ENCODE measurements at places on chromosomes 4 and X.
A peak's percentile ranks its signal among the peaks of the same experiment; 100 is the strongest.

GRCh38 chr4:10599574-10599973 is 85.0 kb downstream of the CLNK start:
- DNase-seq: no peak

GRCh38 chr4:60201052-60201673 is 999.0 kb upstream of the ADGRL3 start:
- DNase-seq: no peak

DNA sequence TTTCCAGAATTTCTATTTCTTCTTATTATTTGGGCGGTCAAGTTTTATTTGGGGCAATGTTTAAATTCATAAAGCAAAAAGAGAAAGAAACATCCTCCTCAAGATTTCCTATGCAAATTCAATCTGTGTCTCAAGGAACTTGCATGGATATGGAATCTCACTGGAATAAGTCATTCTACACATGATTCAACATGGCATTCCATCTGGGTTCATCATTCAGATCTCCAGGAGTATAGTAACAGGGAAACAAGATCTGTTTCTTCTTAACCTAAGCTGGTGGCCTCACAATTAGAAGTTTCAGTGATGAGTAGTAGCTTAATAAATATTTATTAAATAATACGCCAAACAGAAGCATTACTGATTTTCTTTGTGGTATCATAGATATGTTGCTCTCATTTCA is 19.8 kb downstream of the KLHL34 start:
- no peak for DNase-seq

GRCh38 chr4:25376754-25377571 is at the start of gene ANAPC4:
TSS of gene ANAPC4 (plus strand) at chr4:25377263. CDS start at chr4:25377428, 165 bp downstream.
- peak; percentile 97 for DNase-seq

DNA sequence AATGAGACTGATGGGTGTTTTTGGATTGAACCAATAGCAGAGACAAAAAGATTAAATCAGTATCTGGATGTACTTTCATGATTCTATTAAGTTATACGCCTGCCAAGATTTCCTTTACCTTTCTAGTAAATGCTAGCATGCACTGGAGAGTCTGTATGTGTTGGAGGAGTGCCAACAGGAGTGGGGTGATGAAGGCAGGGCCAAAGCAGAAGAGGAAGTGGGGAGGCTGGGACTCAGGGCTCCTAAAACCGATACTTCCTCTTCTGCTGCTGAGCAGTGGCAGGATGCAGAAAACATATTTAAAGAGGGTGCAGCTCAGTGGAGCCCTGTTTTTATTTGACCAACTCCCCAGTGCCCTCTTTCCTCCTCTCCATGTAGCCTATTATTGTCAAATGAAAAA is 5.6 kb downstream of the CYSLTR1 start:
- no peak for DNase-seq

DNA sequence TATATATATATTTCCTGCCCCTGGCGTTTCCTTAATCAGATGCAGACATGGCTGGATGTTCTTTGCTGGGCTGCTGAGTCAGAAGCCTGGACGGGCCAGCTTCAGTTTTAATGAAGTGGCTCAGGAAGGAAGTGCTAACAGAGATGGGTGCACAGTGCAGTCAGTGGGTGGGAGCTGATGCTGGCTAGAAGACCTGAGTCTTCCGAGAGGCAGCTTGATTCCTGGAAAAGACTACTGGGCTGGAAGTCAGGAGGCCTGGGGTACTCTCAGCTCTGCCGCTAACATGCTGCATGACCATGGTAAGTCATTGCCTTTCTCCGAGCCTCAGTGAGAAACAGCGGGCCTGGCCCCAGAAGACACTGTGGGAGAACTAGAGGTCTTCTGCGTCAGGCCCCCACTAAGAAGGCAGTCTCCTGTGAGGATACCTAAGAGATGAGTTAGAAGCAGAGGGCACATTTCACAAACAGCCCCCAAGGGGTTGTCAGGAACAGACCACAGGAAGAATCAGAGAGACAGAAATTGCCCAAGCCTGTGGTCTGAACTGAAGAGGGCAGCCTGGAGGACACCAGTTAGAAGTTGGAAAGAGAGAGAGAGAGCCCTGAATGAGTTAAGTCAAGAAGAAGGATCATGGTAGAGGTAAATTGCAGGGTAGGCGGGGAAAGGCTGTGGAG is 8.3 kb upstream of the CD40LG start:
- DNase-seq: no peak

- DNase-seq: no peak
Observed at GRCh38 chrX:37083880-37084279, 75.7 kb downstream of the FAM47C start.

- no peak for DNase-seq
Observed at GRCh38 chr4:94488670-94489069, 36.9 kb downstream of the PDLIM5 start.

GRCh38 chr4:150152766-150153165 is 74.5 kb downstream of the DCLK2 start:
- DNase-seq: no peak

DNA sequence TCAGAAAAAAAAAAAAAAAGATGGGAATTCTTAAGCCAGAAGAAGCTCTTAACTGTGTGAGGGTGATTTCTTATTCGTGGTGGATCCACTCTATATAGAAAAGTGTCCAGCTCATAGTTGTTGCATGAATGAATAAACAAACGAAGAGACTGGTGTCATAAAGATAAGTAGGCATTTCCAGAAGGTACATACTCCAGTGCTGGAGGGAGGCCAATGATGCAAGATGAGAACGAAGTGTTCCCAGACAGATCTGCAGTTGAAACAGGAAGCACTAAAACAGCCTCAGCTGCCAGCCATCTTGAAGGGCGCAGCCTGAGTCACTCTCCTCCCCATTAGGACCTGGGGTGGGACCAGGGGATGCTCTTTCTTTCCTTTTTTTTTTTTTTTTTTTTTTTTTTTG is 47.4 kb upstream of the HOPX start:
- DNase-seq: no peak

DNA sequence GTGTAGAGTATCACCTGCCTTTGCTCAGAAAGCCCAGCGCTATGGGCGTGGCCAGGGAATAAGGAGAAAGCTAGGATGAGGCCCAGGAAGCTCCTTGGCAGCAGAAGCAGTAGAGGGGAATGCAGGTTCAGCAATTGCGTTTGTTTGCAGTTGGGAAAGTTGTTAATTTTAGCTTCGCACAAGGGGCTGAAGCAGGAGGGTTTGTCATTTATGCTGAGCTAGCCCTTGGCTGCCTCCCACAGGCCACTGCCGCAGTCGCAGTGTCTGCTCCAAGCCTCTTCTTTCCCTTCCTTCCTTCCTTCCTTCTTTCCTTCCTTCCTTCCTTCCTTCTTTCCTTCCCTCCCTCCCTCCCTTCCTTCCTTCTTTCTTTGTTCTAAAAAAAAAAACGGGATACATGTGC is 21.5 kb downstream of the FRMPD3 start:
- no peak for DNase-seq

GRCh38 chrX:148020329-148020728 is 39.2 kb downstream of the FMR1NB start:
- DNase-seq: no peak

- no peak for DNase-seq
Observed at GRCh38 chrX:132738951-132739350, 219.5 kb downstream of the HS6ST2 start.

DNA sequence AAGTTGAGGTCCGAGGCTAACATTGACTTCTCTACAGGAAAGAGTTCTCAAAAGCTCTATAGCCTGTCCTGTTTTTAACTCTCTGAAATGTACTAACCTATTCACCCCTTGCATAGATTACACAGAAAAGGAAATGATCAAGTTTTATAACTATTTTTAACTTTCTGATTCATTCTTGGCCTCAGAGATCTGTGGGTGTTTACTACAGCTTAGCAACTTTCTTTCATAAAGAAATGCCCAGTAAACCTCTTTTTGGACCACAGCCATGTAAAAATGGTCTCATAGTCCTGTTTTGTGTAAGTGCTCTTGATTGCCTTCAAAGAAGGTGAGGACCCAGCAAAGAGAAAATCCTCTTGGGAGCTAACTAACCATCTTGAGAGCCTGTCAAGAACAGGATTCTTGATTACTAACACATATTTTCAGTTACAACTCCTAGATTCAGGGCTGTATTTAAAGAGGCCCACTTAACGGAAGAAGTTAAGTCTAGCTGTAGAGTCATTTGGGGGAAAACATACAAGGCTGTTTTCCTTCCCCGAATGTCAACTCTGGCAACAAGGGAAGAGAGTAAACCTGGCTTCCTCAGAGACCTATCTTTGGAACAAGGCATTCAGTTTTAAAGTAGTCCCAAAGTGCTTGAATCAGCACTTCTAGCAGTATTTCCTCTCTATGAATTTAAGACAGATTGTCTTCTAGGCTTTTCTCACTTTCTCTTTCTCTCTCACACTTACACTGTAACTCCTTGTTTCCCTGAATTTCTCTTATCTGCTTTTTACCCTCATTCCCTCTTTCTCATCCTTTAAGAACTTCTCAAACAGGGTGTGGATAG is 78.2 kb downstream of the IL21 start:
- no peak for DNase-seq

DNA sequence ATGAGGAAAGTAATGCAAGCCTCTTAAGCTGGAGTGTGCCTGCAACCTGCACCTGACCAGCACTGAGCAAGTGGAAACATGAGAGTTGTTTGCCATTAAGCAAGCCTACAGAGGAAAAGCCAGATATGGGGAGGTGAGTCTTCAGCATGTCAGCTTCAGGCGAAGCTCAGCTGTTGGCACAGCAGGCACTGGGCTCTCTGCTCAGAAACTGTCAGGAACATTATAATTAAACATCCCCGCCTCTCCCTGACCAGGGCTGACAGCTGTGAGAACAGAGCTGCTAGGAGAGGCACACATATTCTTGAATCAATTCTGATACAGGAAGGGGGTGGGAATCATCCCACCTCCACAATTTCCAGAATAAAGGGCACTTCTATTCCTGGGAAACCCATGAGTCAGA is 19.0 kb upstream of the DCX start:
- DNase-seq: no peak

DNA sequence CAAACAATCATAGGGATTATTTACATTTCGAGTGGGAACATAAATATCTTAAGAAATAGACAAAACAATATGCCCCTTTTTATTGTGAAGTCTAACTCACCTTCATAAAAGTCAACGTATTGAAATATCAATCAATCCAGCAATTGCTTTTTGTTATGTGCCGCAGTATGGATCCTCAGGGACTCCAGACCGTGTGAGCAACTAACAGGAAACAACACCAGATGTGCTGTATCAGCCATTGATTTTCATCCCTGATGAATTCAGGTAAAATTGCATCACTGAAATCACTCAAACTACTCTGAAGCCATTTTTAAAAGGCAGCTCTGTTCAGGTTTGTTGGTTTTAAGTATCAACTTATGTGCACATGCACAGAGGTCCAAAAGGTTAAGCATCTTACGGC is 197.3 kb upstream of the FAT1 start:
- DNase-seq: no peak

DNA sequence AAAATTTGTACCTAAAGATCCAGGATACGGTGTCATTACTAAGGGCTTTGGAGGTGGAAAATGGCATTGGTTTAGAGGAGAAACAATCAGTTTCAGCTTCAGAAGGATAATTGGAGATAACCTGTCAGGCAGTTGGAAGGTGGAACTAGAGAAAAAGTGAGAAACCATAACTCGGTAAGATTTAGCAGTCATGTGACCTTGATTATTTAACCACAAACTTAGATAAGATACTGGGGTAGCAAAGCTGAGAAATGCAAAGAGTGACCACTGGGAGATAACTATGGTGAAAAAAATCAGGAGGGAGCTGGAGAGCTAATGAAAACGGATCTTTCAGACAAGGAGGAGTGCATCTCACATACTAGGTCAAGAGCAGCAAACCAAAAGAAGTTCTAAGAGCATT is 58.3 kb upstream of the SMARCA5 start:
- no peak for DNase-seq

DNA sequence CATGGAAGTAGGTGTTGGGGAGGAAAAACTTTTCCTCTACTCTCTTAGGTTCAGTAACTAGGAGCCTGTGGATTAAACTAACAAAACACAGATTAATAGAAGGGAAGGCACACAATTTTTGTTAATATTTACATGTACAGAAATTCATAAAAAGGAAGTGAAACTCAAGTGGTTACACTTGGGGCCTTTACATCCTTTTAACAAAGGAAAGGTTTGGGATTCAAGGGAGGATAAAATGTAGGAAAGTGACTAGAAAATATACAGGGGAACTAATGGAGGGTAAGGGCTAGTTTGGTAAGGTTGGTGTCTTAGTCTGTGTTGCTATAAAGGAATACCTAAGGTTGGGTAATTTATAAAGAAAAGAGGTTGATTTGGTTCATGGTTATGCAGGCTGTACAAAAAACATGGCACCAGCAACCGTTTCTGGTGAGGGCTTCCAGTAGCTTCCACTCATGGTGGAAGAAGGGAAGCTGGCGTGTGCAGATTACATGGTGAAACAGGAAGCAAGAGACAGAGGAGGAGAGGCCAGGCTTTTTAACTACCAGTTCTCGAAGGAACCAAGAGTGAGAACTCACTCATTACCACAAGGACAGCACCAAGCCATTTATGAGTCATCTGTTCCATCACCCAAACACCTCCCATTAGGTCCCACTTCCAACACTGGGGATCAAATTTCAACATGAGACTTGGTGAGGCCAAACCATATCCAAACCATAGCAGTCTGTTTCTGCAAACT is 124.4 kb downstream of the CHRDL1 start:
- DNase-seq: no peak

DNA sequence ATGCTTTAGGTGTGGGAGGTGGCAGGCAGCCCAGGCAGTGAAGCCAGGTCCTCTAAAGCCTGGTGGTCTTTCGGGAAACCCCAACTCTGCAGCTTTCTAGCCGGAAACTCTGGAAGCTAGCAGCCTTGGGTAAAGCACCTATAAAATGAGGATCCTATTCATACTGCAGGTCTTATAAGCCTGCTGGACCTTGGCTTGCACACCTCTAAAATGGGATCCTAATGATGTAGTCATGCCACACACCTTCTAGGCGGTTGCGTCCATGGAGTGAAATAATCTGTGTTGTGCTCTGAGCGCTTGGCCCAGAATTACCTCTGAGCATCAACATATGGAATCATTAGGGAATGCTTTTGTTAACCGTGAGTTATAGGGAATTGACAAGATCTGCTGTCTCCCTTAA is 36.0 kb upstream of the STS start:
- no peak for DNase-seq

- no peak for DNase-seq
Observed at GRCh38 chr4:54322818-54323417, 93.8 kb downstream of the PDGFRA start.

DNA sequence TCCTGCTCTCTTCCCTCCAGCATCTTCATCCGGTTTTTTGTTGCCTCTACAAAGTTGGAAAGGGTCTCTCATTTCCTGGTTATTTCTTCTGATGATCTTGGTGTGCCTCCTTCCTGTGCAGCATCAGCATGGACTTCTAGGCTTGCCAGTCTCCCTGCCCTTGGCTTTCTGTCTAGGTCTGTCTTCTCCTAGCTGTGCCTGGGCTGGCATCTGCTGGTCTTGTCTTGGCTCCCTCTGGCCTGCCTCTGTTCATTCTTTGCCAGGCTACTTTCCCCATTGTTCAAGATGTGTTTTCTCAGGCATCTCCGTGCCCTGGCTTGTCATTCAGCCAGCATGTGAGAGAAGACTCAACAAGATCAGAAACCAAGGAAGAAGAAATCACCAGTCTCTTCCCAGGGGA is 9.7 kb downstream of the ZNF275 start:
- DNase-seq: no peak

- no peak for DNase-seq
Observed at GRCh38 chr4:40912460-40913184, 162.9 kb downstream of the NSUN7 start.

DNA sequence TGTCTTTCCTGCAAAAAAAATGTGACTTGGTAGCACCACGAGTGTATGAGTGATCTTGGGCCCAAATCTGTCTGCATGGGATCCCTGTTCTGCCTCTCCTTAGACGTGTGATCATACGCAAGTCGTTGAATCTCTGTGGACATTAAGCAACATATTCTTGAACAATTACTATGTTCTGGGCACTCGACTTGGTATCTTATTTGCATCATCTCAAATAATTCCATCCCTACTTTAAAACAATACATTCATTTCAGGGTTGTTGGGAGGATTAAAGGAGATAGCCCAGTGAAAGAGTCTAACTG is 145.4 kb upstream of the CPEB2 start:
- no peak for DNase-seq
